Thymus (tissue), 14 donors: ENCODE measurements at places on chromosomes 6 and 20.

- H3K36me3 ChIP-seq = no peaks in the 10 kb centered on the region
- no peak for DNase-seq
These were observed 14.3 kb upstream of the MRAP2 start for GRCh38 chr6:84019141-84019841.

GRCh38 chr20:9889270-9889981 is 50.5 kb upstream of the PAK5 start:
- no peaks in the 10 kb centered on the region for H3K27me3 ChIP-seq
- H3K4me3 ChIP-seq = no peak overlapping the region
- H3K4me1 ChIP-seq = no peaks in the 10 kb centered on the region
- DNase-seq = no peak
- no peak overlapping the region for H3K27ac ChIP-seq

- H3K27me3 ChIP-seq = peaks cover 45% of the 10 kb centered on the region
- no peak overlapping the region for H3K27ac ChIP-seq
- no peak overlapping the region for H3K4me3 ChIP-seq
- no peaks in the 10 kb centered on the region for H3K36me3 ChIP-seq
These were observed 4.1 kb downstream of the SLC22A7 start for GRCh38 chr6:43302126-43302525.

- DNase-seq = no peak
- H3K36me3 ChIP-seq = no peaks in the 10 kb centered on the region
These were observed 601.2 kb downstream of the CDH26 start for GRCh38 chr20:60559462-60559861.

DNA sequence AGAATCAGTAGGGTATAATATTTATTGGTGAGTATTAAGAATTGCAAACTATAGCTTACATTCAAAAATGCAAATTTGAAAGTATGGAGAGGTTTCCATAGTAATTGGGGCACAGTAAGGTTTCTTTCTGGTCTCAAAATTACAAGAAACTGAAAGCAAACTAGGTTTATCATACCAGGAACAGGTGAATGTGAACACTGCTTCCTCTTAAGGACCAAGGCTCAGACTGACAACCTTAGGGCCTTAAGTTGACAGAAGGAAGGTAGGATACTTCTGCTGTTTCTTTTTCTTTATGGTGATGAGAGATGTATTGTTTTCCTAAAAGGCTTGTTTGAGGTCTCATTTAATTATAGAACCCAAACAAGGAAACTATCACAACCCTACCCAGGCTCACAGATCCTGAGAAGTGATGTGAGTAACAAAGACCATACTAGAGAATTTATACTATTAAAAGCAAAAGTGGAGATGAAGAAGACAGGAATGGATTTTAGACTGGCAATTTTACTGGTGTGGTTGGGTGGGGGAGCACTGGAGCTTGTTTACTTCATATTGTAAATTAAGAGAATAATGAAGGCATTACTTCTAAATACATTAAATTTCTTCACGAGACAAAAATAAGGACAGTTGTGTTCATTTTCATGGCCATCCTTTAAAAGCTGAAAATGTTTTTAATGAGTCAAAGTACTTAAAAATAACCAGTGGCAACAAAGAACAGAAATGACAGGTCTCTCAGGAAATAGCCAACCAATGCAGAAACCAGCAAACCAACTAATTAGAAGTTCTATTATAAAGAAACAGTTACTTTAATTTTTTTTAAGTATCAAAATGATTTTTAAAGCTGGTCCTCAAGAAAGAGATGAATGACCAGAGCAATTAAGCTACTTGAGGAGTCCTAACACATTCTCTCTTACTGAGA is 21.3 kb downstream of the STAU1 start:
- DNase-seq = no peak
- no peak overlapping the region for H3K4me3 ChIP-seq
- no peaks in the 10 kb centered on the region for H3K4me1 ChIP-seq
- peaks cover 19% of the 10 kb centered on the region for H3K36me3 ChIP-seq
- H3K27me3 ChIP-seq = no peaks in the 10 kb centered on the region

GRCh38 chr6:31083742-31084354 is 28.5 kb downstream of the C6orf15 start:
- H3K27ac ChIP-seq = no peak overlapping the region
- DNase-seq = peak; percentile 50
- no peaks in the 10 kb centered on the region for H3K27me3 ChIP-seq
- H3K4me3 ChIP-seq = no peak overlapping the region
- peaks cover 6% of the 10 kb centered on the region for H3K4me1 ChIP-seq

- no peak for DNase-seq
- no peaks in the 10 kb centered on the region for H3K36me3 ChIP-seq
- H3K4me1 ChIP-seq = peaks cover 9% of the 10 kb centered on the region
- H3K4me3 ChIP-seq = no peak overlapping the region
- no peaks in the 10 kb centered on the region for H3K27me3 ChIP-seq
These were observed 42.4 kb downstream of the ARHGAP18 start for GRCh38 chr6:129667621-129668020.

DNA sequence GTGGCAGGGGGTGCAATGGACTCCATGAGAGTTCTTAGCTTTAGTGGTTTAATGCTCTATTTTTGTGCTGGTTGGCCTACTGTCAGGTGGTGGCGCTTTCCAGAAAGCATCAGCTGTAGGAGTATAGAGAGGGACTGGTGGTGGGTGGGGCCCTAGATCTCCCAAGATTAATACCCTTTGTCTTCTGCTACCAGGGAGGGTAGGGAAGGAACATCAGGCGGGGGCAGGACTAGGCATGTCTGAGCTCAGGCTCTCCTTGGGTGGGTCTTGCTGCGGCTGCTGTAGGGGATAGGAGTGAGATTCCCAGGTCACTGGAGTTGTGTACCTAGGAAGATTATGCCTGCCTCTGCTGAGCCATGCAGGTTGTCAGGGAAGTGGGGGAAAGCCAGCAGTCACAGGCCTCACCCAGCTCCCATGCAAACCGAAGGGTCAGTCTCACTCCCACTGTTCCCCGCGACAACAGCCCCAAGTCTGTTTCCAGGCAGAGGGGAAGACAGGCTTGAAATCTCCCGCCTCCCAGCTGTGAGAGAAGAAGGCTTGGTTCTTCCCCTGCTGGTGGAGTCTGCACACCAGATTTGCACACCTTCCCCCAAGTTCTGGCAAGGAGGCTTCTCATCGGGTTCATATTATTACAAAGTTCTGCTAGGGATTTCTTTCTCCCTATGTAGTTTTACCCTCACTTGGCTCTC is 46.7 kb upstream of the PKIB start:
- no peak for DNase-seq
- H3K27me3 ChIP-seq = no peaks in the 10 kb centered on the region

GRCh38 chr6:45611491-45611890 is 233.8 kb upstream of the SUPT3H start:
- no peaks in the 10 kb centered on the region for H3K36me3 ChIP-seq
- DNase-seq = no peak
- H3K27me3 ChIP-seq = no peaks in the 10 kb centered on the region
- H3K4me3 ChIP-seq = no peak overlapping the region
- H3K27ac ChIP-seq = no peak overlapping the region

DNA sequence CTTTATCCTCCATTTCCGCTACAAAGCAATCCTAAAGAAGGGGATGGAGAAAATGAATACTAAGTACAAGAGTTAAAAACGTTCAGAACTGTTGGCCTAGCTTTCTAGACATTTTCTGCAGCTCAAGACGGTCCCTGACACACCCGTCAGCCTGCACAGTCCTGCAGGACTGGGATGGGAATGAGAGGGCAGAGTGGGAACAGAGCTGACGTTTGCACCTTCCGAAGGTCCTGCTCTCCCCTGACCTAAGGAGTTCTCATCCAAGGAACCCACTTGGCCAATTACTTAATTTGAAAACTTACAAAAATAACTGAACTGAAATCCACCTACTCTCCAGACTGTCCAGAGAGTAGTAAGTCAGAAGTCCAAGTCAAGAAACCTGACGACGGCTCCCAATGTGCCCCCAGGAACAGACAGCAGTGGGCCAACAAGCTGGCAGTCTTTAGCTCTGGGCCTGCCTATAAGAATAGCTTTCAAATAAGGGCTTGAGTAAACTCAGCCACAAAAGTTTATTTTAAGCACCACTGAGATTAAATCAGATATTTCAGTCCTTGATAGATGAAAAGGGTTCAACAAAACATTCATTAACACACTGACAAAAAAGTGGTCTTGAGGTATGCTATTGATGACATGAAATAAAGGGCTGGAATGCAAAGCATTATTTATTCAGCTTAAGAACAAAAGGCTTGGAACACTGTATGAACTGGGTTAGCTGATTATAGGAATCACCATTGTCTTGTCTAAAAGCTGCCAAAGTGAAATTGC is 76.8 kb downstream of the CNKSR3 start:
- H3K4me3 ChIP-seq = no peak overlapping the region
- H3K36me3 ChIP-seq = no peaks in the 10 kb centered on the region
- no peak for DNase-seq
- H3K27ac ChIP-seq = no peak overlapping the region

DNA sequence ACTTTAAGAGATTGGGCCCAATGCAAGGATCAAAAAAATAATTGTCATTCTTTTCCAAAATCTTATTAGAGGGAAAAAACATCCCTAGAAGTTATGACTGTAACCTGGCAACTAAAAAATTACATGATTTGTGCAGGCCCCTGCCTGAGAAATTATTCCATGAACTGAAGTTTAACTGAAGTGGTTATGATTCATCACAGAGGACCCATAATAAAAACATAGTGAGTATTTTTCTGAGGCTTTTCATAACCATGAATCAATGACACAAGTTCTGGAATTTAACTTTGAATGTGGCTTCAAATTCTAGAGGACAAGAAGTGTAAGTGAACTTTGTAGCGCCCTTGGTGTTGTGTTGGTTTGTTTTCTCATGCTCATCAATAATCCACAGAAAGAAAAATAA is 31.1 kb upstream of the CARMIL1 start:
- H3K36me3 ChIP-seq = no peaks in the 10 kb centered on the region
- DNase-seq = no peak
- no peaks in the 10 kb centered on the region for H3K27me3 ChIP-seq
- H3K4me1 ChIP-seq = peaks cover 10% of the 10 kb centered on the region
- no peak overlapping the region for H3K27ac ChIP-seq

GRCh38 chr6:137707590-137708360 is 159.3 kb upstream of the TNFAIP3 start:
- H3K4me1 ChIP-seq = peaks cover 29% of the 10 kb centered on the region
- H3K27me3 ChIP-seq = no peaks in the 10 kb centered on the region
- H3K36me3 ChIP-seq = no peaks in the 10 kb centered on the region
- peak overlapping the region; percentile 86 for H3K27ac ChIP-seq

GRCh38 chr6:133977983-133978895 is 25.2 kb downstream of the TBPL1 start:
- H3K4me1 ChIP-seq = peaks cover 3% of the 10 kb centered on the region
- H3K27ac ChIP-seq = no peak overlapping the region
- DNase-seq = no peak
- no peaks in the 10 kb centered on the region for H3K27me3 ChIP-seq
- H3K4me3 ChIP-seq = no peak overlapping the region

- no peaks in the 10 kb centered on the region for H3K4me1 ChIP-seq
- H3K4me3 ChIP-seq = no peak overlapping the region
- no peak for DNase-seq
- no peaks in the 10 kb centered on the region for H3K27me3 ChIP-seq
These were observed 13.5 kb downstream of the HAO1 start for GRCh38 chr20:7926767-7927166.

- H3K27ac ChIP-seq = no peak overlapping the region
- no peaks in the 10 kb centered on the region for H3K4me1 ChIP-seq
- no peak overlapping the region for H3K4me3 ChIP-seq
- H3K36me3 ChIP-seq = no peaks in the 10 kb centered on the region
These were observed 642.0 kb upstream of the CHD6 start for GRCh38 chr20:42260184-42260583.

- peaks cover 60% of the 10 kb centered on the region for H3K27me3 ChIP-seq
- H3K36me3 ChIP-seq = no peaks in the 10 kb centered on the region
- no peak for DNase-seq
- peaks cover under 1% of the 10 kb centered on the region for H3K4me1 ChIP-seq
- H3K27ac ChIP-seq = no peak overlapping the region
- H3K4me3 ChIP-seq = no peak overlapping the region
These were observed 1.1 kb downstream of the BNIP5 start for GRCh38 chr6:36335465-36336207.

DNA sequence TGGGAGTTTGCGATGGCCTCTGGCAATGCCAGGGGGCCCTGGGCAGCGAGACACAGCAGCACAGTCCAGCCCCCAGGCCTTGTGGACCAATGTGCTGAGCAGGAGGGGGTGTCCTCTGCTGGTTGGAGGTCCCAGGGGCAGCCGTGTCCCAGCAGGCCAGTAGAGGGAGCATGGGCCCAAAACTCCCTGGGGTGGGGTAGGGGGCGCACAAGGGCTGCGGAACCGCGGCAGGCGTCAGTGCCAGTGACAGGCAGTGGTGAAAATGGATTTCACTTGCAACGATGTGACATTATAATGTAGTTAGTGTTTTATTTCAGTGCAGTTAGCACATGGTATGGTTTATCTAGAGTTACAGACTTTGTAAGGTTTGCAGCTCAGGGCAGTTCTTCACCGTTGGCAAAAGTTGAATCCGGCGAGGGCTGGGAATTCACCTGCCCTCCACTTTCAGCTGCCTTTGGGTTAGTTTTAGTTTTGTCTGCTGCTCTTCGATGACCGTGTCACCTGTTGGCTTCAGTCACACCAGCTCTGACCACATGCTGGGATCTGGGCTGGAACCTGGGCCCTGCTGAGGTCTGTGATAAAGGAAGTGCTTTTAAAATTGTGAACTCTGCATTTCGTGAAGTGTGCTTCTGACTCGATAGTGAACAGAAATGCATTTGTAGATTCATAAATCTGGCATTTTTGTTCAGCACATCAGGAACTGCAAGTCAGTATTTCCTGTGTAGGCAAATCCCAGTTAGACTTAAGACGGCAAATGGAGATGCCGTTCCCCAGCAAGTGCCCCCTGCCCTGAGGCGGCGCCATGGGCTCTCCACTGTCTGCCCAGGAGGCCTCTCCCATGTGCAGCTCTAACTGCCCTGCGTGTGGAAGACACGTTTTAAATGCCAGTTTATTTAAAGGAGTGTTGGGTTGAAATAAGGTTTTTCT is 46.8 kb downstream of the PYGB start:
- no peak overlapping the region for H3K4me3 ChIP-seq
- H3K27ac ChIP-seq = no peak overlapping the region
- peak; percentile 48 for DNase-seq
- H3K36me3 ChIP-seq = peaks cover 42% of the 10 kb centered on the region

DNA sequence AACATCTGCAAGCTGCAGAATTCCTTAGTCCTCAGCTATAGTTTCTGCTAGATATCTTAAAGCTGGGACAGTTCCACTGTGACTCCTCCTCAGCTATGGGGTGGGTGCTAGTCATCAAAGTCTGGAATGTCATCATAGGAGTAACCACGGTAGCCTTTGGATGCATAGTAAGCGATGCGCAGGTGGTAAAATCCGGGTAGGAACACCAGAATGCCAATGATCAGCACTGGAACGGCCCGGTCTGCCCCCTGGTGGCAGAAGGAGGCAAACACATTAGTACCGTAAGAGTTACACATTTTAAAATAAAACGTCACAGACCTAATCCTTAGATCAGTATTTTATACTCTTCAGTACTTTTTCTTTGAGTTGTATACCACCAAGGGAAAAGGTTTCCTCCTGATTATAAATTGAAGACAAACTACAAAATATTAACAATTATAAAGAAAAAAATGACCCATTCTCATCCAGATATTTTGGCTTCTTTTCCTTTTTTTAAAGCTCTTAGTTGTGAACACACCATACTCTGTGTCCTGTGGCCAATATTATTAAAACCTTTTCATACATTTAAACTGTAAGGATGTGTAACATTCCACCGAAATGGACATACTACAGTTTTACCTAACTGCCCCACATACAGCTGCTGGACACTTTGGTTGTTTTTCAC is 18.9 kb downstream of the PCNA start:
- peak; percentile 68 for DNase-seq
- H3K27ac ChIP-seq = no peak overlapping the region
- H3K27me3 ChIP-seq = no peaks in the 10 kb centered on the region
- H3K4me1 ChIP-seq = no peaks in the 10 kb centered on the region
